ENCODE measurements at places on chromosomes 1 and 21. TPM values are rescaled to one million over a fixed set of nuclear protein-coding genes. Genes with fewer than 3 reads are reported as not detected.

Gene ESRRG
- total RNA-seq: 14.0 TPM

Gene MAP1LC3C
- 1.9 TPM for total RNA-seq

Gene KIF14
- total RNA-seq: 8.5 TPM

Gene HRNR
- total RNA-seq: not detected

Gene TACSTD2
- 40.6 TPM for total RNA-seq

Gene CYP4A11
- total RNA-seq: not detected

Gene SPOCD1
- 0.90 TPM for total RNA-seq

Gene LCE1D
- not detected for total RNA-seq

Gene RNF223
- total RNA-seq: 2.7 TPM

Gene SPRR1A
- total RNA-seq: not detected

Gene ACKR1
- 7.1 TPM for total RNA-seq

DNA sequence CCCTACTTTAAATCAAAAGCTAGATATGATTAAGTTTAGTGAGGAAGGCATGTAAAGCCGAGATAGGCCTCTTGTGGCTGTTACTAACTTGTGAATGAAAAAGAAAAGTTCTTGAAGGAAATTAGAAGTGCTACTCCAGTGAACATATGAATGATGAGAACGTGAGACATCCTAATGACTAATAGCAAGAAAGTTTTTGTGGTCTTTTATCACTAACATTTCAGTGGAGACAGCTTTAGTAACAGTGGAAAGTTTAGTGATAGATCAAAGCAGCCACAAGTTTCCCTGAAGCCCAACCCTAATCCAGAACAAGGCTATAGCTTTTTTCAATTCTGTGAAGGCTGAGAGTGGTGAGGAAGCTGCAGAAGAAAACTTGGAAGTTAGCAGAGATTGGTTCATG lies 73.6 kb upstream of the LRRC8B start:
- no peak for DNase-seq

GRCh38 chr1:88979054-88979748 lies 13.2 kb downstream of the KYAT3 start:
- DNase-seq: no peak

DNA sequence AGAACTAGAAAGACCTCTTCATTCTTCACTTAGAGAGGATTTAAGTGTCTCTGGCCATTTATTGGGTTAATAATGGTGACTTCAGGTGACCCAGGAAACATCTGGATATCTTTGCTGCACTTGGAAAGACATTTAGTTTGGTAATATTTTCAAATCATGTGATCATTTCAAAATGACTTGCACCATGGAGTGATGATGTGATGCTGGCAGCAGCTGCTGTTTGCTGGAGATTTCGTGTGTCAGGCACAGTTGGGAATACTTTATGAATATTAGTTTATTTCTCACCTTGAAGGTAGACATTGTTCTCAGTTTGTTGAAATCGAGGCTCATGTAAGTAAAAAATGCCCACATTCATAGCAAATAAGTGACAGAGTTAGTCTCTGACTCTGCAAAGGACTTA lies 236.0 kb downstream of the DISC1 start:
- no peak for DNase-seq

DNA sequence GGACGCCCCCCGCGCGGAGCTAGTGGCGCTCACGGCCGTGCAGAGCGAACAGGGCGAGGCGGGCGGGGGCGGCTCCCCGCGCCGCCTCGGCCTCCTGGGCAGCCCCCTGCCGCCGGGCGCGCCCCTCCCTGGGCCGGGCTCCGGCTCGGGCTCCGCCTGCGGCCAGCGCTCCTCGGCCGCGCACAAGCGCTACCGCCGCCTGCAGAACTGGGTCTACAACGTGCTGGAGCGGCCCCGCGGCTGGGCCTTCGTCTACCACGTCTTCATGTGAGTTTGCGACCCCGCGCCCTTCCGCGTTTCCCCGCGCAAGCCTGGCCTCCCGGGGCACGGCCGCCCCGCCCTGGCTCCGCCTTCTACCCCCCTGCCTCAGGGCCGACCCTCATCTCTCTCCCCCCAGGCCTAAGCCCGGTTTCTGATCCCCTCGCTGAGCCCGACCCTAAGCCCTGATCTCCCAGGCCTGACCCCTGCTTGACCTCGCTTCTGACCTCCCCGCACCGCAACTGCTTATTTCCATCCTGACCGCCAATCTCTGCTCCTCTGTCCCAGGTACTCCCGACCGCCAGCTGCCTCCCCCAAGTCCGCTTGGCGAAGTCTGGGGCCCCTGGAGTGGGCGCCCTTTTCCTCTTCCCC lies 669 bp downstream of the KCNQ4 start:
- no peak for DNase-seq

DNA sequence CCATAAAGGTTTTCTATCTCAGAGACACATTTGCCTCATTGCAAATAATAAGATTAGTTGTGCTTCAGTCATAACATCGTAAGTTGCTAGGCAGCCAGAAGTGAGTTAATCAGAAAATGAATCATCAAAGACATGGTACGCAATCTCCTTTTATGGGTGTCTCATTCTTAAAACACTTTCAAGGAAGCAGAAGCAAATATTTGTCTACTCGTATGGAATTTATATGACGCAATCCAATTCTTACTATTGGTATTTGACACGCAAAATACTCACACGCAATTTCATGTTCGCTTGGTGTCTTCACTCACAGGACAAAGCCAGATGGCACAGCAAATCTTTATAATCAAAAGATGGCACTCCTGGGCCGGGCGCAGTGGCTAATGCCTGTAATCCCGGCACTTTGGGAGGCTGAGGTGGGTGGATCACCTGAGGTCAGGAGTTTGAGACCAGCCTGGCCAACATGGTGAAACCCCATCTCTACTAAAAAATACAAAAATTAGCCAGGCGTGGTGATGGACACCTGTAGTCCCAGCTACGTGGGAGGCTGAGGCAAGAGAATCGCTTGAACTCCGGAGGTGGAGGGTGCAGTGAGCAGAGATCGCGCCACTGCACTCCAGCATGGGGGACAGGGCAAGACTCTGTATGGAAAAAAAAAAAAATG lies 56.4 kb downstream of the HLCS start:
- DNase-seq: peak; percentile 49

DNA sequence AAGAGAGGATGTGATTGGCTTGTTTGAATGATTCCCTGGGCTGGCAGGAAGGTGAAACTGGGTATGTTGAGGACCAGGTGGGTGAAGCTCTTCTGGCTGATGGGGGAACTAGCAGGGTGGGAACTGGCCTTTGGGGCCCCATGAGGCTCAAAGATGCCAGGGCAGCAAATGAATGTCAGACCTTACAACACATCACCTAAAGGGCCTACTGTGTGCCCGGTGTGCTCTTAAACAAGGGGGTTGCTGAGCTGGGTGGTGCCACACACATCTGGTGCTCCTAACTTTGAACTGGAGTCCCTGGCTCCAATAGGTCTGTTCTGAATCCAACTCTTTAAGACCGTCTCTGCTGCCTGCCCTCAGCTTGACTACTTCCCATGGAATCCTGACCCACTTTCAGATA lies 21.3 kb upstream of the HTR1D start:
- DNase-seq: no peak

- DNase-seq: no peak
These were observed 70.7 kb downstream of the DEGS1 start for GRCh38 chr1:224253721-224254120.

DNA sequence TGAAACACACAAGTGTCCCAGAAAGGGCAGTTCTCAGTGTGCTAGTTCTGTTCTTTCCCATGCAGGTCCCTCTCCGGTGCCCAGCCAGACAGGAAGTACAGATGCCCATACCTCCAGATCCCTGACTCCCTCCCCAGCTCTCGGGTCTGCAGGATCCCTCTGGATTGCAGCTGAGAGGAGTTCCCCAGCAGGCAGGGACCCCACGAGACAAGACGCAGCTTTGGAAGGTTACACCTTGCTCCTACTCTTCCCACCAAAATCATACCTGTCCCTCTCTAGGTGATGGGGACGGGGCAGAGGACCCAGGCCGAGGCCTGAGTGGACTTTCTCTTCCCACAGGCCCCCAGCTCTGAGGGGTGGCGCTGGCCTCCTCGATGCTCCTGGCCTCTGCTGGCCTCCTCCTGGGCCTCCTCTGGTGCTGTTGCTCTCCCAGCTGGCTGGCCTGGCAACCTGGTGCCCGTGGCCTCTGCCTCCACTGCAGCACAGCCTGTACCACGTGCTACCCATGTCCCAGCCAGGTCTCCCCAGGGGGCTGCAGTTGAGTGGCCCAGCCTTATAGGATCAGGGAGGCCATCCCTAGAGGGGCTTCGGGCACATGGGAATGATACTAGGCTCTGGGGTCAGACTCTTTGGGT lies 9.4 kb downstream of the LDLRAD2 start:
- no peak for DNase-seq

- DNase-seq: no peak
These were observed 34.7 kb downstream of the PRRX1 start for GRCh38 chr1:170698301-170699275.

DNA sequence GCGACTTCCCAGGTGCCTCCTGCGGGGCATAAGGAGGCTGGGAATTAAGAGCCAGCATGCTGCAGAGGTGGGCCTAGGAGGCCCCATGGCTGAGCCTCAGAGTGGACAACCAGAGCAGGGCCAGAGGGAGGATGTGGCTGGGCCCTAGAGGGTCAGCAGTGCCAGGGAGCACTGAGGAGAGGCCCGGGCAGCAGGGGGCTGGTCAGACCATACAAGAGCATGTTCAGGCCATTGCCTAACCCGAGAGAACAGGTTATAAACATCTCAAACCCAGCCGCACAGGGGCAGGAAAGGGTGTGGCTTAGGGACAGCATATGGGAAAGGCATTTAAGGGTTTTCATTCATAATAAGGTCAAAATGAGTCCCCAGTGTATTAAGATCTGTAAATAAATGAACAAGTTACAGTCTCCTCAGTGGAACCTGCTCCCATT lies 51.1 kb downstream of the IER5 start:
- no peak for DNase-seq

DNA sequence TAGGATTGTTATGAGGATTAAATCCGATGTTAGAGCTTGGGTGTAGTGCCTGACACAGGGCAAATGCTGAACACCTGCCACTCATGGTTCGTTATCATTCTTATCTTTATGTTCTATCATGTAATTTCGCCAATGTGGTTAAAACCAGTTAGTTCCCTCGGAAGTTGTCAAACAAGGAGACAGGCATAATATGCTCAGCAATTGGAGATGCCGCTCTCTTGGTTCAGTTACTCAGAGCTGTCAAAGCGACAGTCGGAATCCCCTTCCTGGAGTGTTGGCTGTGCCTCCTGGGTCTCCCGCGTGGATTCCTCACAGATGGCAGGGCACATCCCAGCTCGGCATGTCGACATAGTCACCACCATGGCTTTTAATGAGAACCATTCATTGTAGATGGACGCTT lies 192.2 kb downstream of the ROR1 start:
- DNase-seq: no peak

DNA sequence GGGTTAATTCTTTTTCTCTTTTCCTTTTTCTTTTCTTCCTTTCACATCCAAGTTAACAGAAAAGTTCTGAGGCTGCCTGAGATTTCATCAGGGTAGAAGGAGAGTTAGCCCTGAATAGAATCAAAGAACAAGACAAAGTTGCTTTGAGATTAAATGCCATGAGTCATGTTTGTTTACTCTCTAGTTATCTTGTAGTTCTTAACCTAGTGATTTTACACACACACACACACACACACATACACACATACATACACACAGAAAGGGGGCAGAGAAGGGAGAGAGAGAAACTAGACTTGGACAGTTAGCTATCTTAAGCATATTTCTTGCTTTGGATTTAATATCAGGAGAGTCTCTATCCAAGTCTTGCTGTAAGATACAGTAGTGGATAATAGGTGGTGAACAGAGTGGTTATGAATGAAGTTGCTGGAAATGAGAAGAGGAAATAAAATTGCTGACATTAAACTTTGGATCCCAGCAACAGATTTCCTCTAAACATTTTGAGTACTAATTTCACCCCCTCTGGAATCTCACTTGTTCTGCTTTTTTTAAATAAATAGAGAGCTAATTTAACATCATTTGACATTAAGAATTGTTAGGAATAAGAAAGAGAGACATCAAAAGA lies 19.9 kb downstream of the PLA2G4A start:
- DNase-seq: no peak

DNA sequence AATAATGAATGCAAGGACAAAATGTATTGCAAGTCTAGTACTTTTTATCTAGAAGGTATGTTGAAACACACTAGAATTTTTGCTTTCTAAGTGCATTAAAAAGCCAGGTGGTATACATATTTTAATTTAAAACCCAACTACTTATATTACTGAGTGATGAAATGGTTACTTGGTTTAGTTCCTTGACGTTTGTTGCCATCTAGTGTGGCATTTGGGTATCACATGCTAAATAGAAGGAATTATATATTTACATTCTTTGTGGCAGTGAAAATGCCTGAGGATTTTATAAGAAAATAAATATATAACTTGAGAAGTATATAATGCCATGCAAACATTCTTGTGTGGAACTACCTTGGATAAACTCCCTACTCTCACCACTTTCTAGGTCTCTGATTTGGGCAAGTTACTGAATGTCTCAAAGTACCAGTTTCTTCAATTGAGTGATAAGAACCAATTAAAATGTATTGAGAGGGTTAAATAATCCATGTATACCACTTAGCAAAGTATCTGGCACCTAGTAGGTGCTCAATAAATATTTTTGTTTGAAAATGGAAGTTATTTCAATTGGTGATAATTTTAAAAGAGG lies 69.6 kb downstream of the SDCCAG8 start:
- DNase-seq: peak; percentile 32

DNA sequence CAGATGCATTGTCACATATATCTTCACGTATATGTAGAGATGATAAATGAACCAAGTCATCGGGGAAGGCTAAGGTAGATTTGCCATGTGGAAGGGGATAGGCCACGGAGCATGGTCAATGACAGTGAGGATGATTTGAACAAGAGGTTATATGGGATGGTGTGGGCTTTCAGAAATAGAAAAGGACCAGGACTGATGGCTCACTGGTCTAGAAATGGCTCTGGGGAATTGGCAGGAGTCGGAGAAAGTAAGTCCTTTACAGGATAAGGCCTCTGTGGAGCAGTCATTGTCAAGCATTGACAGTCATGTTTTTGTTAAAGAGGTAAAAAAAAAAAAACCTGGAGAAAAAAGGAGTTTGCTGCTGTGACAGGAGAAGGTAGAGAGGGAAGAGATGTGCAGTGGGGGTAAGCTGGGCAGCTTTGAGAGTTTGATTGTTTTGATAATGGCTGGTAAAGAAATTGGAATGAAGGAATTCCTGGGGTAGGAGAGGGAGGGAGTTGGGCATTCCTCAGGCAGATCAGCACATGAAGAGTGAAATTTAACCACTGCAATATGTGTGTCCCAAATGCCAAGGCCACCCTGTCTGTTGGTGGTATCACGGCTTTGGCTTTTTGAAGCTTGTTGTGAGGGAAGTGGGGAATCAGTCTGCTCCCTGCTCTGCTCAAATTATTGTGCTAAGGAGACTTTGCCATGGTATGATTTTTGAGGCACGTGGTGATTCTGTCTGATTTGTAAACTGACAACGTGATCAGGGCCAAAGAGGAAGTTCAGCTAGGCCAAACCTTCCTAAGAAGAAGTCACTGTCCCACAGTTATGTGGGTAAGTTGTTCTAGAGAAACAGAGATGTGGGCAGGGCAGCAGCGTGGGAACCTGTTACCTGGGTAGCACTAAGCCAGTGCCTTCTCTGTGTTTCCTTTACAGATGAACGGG lies 26.0 kb downstream of the MACF1 start:
- no peak for DNase-seq

- DNase-seq: no peak
These were observed 11.2 kb upstream of the VPS45 start for GRCh38 chr1:150056407-150056806.

- no peak for DNase-seq
These were observed 6.0 kb downstream of the HES3 start for GRCh38 chr1:6249739-6250689.

- DNase-seq: no peak
These were observed at the start of gene C1orf94 for GRCh38 chr1:34176830-34177603. TSS of gene C1orf94 (plus strand) at chr1:34176907. CDS start at chr1:34177790, 883 bp downstream.

GRCh38 chr1:68495532-68495931 lies 1.4 kb downstream of the DEPDC1 start:
- DNase-seq: no peak
